SW 1271 (cell line): ENCODE measurements at places on chromosomes 5 and 9.

DNA sequence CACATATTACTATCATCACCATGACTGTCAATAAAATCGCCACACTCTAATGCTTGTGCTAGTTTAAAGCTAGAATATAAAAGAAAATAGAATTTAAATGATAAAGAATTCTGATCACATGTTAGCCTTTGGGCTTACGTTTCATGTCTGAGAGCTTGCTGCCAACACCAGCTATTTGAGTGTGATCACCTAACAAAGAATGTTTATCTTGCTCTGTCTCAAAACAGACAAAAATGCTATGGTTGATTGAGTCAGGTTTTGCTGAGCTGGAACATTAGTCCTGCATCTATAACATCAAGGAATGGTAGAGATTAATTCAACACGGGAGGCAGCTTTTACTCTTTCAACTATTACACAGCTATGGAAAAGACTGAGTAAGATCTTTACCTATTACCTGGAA lies 50.7 kb downstream of the MSX2 start:
- no peak for DNase-seq

DNA sequence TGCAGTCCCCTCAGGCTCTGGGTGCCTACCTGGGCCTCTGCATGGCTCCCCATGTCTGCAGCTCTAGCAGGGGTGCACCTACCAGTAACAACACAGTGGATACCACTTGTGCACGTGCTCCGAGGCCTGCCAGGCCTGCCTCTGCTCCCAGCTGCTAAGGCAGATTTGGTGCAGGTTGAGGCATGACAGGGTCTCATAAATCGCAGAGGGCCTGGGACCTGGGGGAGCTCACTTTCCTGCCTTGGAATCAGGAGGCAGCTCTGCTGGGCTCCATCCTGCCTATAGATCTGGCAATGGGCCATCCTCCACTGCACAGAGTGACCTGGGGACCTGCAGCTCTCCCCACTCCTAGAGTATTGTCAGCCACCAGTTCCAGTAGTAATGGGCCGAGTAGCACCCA lies 121.9 kb upstream of the CXCL14 start:
- no peak for DNase-seq

- DNase-seq = no peak
Measured at GRCh38 chr5:103094737-103095136, 25.2 kb downstream of the GIN1 start.

DNA sequence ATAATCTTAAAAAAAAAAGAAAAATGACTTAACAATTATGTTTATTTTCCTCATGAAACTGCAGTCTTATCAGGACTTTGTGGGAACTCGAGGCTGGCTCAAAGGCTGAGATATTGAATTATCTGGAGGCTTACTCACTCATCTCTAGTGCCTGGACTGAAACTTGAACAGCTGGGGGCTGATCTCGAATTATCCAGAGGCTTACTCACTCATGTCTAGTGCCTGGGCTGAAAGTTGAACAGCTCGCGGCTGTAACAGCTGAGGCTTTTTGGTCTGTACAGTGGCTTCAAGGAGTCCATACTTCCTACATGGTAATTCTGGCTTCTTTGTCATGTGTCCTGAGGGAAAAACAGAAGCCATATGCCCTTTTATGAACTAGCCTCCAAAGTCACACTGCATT lies 371.9 kb downstream of the CETN3 start:
- no peak for DNase-seq

DNA sequence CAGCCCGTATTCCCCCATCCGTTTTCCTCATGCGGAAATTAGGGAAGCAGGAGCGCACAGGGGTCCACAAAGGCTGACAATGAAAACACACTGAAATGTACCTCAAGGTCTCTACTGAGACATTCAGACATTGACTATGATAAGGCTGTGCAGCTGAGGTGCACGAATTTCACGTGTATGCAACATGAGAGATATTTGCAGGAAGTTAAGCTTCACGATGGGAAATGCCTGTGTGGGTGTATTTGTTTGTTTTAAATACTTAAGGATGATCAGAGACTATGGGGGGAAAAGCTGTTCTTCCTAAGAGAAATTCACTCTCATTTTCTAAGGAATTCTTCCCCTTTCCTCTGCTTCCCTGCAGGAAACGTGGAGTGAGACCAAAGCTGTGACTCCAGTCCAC lies 2.6 kb upstream of the SPATA31E1 start:
- no peak for DNase-seq
